Stimulated activated CD4-positive, alpha-beta T cell treated with anti-CD3 and anti-CD28 coated beads, TNF-alpha, amount 100 ng/mL, for 48 hours (primary cell): ENCODE measurements at places on chromosomes 1 and 21.

DNA sequence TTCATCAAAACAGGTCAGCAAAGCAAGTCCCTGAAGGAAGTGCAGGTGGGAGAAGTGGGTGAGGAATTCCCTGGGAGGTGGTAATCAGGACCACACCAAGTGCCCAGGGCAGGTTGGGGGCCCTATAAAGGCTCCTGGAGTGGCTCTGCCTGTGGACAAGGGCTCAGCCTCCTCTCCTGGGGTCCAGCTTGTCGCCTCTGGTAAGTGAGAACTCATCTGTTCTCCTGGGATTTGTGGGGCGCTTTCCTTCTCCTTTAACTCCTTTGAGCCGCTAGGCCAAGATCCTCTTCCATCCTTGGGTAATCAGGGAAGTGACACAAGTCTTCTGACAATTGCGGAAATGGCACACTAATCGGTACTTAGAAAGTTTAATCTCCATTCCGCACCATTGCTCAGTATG is at the start of gene SPRR4:
Gene SPRR4 (plus strand): TSS at position 154 of the 400 bp plus-strand sequence. CDS start 1,243 bp downstream, outside the sequence.
- DNase-seq = no peak

GRCh38 chr1:118902299-118902698 is 85.8 kb downstream of the TBX15 start:
- no peak for DNase-seq

DNA sequence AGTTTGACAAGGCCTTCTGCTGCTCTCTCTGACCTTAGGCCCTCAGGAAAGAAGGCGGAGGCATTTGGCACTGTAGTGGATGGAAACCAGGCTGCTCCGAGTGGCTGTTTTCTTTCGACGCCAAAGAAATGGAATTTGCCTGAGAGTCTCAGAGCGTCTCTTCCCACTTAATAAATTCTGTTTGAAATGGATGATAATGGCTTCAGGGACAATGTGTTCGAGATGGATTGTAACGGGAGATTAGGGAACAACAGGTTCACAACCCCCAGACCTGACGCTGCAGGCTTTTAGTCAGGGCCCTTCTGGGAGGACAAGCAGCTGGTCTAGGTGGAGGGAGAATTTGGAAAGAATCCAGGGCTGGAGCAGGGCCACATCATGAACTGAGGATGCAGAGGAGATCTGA is 58.6 kb downstream of the TLR5 start:
- DNase-seq = no peak

GRCh38 chr1:155793213-155793612 is 63.8 kb downstream of the GON4L start:
- no peak for DNase-seq

GRCh38 chr1:86409416-86410021 is 13.4 kb upstream of the ODF2L start:
- DNase-seq = no peak

- no peak for DNase-seq
These were observed 3.8 kb downstream of the CELSR2 start for GRCh38 chr1:109252893-109253802.

DNA sequence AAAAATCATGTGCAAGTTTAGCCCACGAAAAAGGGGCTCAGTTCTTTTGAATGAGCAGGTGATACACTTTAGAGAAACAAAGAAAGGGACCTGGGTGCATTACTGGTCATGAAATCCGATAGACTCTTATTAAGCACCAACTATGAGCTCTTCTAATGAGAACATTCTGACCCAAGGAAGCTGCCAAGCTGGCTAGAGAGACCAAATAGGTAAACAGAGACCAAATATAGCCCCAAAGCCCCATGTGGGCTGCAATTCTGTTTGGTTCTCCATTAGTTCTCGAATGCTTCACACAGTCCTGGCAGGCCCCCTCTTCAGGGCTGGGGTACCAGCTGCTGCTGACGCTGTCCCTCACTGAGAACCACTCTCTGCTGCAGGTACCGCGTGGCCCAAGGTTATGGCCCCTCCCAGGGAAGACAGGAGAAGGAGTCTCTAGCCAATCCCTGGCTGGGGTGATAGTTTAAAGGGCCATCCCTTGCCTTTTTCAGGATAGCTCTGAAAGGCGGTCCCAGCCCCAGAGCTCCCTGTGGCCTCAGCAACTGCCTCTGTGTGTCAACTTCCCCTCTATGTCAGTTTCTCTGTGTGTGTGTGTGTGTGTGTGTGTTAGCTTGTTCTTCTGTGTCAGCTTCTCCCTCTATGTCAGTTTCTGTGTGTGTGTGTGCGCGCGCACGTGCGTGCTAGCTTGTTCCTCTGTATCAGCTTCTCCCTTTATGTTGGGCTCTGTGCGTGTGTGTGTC is 7.1 kb upstream of the UBXN10 start:
- no peak for DNase-seq

GRCh38 chr1:232267092-232267836 is 362.7 kb downstream of the SIPA1L2 start:
- DNase-seq = no peak
